ENCODE measurements at places on chromosomes 16 and 17.

GRCh38 chr16:84368308-84368996, at the start of gene ATP2C2:
TSS of gene ATP2C2 (plus strand) at chr16:84368538. CDS start at chr16:84368616, 78 bp downstream.
- DNase-seq: no peak

DNA sequence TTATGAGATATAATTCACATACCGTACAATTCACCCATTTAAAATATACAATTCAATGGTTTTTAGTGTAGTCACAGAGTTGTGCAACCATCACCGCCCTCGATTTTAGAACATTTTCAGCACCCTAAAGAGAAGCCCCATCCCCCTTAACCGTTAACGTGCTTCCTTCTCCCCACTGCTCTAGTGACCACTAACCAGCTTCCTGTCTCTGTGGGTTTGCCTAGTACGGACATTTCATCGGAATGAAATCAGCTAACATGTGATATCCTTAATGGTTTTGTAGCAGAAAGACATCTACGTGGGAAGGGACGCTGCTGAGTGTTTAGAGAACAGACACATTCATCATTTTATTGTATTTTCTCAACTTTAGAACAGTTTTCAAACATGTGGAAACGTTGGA, 80.8 kb upstream of the HSBP1 start:
- DNase-seq: no peak

- no peak for DNase-seq
Measured at GRCh38 chr17:9115214-9116191, 94.2 kb downstream of the NTN1 start.

GRCh38 chr17:9904277-9905077, 594 bp downstream of the RCVRN start:
- no peak for DNase-seq

DNA sequence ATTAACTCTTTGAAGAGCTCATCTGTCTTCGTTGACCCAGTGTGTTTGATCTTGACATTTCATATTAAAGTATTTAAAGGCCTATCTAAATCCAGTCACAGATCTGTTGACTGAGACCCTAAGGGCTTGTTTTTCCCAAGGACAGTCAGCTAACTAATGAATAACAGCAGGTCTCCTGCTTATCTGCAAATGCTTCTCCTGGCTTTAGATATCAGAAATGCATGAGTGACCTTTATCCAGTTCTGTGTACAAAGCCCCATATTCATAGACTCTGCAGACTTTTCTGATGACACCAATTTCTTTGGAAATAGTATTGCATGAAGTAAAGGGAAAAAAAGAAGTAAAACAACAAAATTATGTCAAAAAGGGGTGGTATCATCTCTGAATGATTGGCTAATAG, 70.3 kb downstream of the YPEL2 start:
- no peak for DNase-seq

DNA sequence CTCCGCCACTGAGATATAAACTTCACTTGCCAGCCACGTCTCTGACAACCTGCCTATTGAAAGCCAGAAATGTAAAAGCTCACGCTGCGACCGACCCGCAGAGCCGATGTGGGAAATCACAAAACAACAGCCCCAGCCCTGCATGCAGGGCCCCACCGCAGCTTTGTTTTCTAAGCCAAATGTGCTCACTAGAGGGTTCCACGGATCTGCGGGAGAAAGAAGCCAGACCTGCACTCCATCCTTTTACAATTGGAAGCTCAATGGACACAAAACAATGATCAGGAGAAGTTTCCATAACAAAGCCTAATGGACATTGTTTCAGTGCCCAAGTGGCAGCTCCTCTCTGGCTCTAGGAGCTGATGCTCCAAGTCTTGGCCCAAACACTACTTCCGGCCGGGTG, 33.1 kb downstream of the WIPI1 start:
- DNase-seq: no peak

DNA sequence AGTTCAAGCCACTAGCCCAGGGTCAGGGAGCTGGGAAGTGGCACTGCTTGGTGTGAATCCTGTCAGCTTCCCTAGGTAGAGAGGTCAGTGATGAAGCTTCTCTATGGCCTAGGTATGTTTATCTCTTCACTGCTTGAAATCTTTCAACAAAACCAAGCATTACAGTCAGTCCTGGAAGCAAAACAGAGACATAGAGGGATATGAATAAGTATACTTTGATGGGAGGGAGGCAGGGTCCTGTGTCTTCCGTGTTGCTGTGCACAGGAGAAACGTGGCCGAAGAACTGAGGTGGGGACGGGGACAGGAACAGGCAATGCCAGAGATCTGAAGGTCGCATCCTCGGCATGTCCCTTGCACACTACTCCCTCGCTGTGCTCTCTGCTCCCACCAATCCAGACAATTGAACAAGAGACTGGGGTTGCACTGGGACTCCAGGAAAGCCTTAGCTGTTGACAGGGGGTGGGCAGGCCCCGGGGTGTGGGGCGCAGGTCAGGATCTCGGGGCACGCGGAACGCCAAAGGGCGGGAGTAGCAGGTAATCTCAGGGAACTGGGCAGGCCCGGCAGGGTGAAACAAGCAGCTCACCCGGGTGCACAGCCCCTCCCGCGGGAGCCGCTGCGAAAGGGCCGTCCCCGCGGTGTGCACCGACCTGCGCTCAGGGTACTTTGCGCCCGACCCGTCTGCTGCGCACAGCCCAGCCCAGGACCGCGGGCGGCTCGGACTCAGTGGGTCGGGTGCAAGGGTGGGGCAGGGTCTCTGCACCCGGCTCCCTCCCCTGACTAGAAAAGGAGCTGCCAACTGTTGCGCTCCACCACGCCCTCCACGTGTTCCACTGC, at the start of gene MT1H:
TSS of gene MT1H (plus strand) at position 810 of the 835 bp plus-strand sequence. CDS start 71 bp downstream, outside the sequence.
- DNase-seq: no peak

- DNase-seq: no peak
Measured at GRCh38 chr16:30407804-30408534, 563 bp downstream of the ZNF771 start.

All from NCI-H2107 (cell line).